ENCODE measurements at places on chromosomes 4 and X.

DNA sequence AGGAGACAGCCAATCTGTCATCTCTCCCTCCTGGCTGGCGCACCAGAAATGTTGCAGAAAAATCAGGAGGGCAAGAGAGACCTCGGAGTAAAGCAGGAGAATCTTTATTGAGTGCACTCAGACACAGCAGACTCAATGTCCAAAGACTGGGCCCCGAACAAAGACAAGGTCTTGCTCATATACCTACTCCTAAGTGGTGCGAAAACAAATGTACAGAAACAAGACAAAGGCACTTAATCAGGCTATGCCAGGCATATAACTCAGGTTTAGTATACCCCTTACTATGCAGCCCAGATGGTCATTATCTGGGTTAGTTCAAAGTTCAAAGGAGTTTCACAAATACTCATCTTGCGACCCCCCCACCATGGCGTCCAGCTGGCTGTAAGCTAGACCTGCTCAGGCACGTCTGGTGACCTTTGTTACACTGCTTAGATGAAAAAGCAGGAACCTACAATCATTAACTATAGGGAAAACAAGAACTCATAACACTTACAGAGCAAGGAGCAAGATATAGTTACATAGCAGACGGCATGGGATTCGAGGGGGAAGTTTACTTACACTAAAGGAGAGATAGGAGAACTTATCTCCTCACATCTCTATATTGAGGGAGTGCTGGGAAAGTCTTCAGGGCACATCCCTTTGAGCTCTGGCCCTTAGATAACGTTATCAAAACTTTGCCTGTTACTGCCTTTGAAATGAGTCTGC lies 27.5 kb downstream of the SULT1E1 start:
- no peak for DNase-seq

- no peak for DNase-seq
Observed at GRCh38 chr4:40183615-40184411, 13.0 kb upstream of the RHOH start.

- no peak for DNase-seq
Observed at GRCh38 chrX:40098264-40099054, 701 bp upstream of the BCOR start.

- no peak for DNase-seq
Observed at GRCh38 chrX:136975684-136976470, 57.9 kb downstream of the GPR101 start.

DNA sequence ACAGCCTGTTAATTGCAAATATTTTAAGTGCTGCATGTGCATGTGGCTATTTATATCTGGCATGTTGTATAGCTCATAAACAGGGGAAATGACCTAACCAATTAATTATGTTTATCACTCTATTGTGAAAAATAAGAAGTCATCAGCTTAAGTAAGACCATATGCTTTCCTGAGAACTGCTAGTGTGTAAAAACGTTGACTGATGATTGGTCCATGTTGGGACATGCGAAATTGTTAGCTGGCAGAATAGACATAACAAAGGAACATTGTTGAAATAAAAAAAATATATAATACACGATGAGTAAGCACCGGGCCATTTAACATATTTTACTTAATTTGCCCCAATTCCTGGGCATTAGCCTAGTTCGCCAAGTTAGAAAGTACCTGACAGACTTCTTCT lies 207.5 kb downstream of the ANK2 start:
- no peak for DNase-seq

- no peak for DNase-seq
Observed at GRCh38 chr4:169311643-169312365, 41.0 kb upstream of the SH3RF1 start.

- DNase-seq = no peak
Observed at GRCh38 chrX:113551919-113552318, 711.3 kb upstream of the AMOT start.

DNA sequence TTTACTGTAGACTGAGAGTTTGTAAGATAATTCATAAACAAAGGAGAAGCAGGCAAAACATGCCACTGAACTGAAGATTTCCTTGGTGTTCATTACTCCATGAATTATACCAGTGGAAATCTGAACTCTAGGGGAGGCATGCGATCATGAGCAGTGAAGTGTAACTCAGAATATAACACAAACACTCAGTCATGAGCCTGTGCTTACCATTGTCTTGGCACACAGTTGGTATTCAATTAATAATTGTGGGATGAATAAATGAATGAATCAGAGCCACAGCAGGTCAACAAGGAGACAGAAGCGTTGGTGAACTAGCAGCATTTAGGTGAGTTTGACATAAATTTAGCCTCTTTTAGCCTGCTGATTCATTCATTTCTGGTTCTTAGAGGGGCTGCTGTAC lies 263.5 kb upstream of the DKK2 start:
- DNase-seq = no peak

- DNase-seq = no peak
Observed at GRCh38 chr4:72118017-72118416, 86.2 kb downstream of the NPFFR2 start.

- DNase-seq = no peak
Observed at GRCh38 chrX:116277351-116278225, 107.0 kb downstream of the AGTR2 start.

DNA sequence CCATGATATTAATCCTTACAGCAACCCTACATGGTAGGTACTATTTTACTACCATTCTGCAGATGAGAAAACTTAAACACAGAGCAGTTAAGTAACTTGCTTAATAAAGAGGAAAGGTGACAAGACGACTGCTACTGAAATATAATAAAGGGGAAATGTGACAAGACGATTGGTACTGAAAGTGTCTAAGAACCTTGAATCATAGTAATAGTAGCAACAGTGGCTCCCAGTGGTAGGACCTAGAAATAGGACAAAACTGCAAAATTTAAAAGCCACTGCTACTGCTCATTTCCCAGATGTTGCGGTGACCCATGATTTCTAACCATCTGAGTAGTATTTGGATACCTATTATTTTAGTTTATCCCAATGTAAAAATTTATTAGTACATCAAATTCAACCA lies 89.5 kb downstream of the TASL start:
- DNase-seq = no peak

- DNase-seq = no peak
Observed at GRCh38 chr4:67030636-67031035, 514.7 kb downstream of the CENPC start.

GRCh38 chr4:20044502-20044911 lies 207.2 kb upstream of the SLIT2 start:
- no peak for DNase-seq

DNA sequence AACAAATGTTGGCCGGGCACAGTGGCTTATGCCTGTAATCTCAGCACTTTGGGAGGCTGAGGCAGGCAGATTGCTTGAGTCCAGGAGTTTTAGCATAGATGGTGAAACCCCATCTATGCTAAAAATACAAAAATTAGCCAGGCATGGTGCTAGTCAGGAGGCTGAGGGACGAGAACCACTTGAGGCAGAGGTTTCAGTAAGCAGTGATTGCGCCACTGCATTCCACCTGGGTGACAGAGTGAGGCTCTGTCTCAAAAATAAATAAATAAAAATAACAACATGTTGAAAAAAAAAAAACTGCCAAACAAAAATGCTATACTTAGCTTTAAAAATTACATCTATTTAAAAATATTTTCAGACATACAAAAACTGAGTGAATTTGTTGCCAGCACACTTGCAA lies 374.2 kb upstream of the SMIM31 start:
- DNase-seq = no peak

DNA sequence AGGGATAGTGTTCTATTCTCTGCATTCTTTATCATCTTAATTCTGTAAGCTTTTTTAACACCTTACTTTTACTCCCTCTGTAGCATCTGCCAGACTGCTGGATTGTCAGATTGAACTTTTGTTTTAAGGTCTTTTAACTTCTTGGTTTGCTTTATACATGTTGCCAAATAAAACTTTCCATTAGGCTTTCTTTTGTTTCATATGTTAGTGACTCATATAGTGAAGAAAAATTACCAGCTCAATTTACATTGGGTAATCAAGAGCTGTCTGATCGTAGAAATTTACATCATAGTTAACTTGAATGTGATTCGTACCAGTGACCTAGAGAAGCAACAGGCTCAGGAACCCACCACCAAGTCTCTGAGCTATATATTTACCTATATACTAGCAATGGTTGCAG lies 28.5 kb upstream of the KLHL4 start:
- DNase-seq = no peak
